ENCODE measurements at places on chromosomes 7 and 10. TPM values are rescaled to one million over a fixed set of nuclear protein-coding genes. Genes with fewer than 3 reads are reported as not detected.

DNA sequence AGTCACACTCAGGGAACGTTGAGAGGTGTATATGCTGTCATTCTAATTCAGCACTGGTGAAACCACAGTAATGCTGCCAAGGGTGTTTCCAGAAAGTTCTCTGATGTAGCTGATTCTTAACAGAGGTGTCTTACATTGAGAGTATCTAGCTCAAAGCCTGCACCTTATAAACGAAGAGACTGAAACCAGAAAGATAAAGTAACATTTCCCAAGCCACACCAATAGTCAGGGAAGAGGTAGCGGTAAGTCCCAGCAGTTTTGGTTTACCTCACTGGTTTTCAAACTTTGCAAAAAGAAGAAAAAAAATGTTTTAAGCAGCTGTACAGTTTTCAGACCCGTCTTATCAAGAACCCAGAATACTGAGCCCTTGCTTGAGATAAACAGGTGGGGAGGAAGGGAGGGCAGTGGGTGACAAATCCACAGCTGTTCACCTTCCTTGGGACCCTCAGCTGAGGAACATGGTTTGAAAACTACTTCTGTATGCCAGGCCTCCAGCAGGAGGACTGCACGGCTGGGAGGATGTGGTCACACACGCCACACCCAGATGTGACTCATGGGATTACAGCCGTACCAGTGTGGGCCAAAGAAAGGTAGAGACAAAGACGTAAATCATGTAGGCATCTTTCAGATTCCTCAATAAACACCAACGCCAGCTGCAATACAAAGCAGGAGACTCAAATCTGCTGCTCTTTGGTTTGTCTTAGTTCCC, 63.9 kb upstream of the GSDME start:
- DNase-seq = no peak

GRCh38 chr7:45461026-45461425, 113.1 kb upstream of the ADCY1 start:
- no peak for DNase-seq

- DNase-seq = no peak
Observed at GRCh38 chr7:35646289-35647023, 48.5 kb downstream of the HERPUD2 start.

DNA sequence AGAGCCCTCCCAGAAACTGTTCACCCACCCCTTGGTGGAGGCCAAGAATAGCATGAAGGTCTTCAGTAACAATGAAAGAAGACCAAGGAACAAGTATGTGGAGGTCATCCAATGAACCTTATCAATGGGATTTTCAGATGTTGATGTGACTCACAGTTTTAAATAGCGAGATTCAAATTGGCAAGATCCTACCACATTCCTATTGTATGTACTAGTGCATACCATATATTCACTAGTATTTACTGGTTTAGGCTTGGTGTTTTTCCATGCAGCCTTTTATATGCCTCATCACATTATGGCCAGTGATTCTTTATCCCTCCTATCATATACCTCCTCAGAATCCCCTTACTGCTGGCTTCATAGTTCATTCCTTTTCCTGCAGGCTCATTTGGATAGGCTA, 54.4 kb downstream of the ITGB8 start:
- no peak for DNase-seq

DNA sequence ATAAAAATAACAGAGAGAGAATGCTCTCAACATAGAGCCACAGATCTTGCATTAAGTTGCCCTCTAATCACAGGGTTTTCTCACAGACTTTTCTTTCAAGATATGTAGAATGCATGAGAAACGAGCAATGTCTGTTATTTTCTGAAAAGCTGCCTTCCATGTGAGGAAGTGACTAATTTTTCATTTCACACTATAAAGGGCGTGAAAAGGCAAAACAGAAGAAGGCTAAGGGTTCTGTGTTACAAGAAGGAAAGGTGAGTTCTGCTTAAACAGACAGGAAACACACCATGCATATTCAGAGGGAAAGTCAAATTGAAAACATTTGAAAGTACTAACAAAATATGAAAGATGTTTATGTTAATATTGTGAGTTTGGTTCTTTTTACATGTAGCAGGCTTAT, 189.2 kb downstream of the SEMA3D start:
- DNase-seq = no peak

DNA sequence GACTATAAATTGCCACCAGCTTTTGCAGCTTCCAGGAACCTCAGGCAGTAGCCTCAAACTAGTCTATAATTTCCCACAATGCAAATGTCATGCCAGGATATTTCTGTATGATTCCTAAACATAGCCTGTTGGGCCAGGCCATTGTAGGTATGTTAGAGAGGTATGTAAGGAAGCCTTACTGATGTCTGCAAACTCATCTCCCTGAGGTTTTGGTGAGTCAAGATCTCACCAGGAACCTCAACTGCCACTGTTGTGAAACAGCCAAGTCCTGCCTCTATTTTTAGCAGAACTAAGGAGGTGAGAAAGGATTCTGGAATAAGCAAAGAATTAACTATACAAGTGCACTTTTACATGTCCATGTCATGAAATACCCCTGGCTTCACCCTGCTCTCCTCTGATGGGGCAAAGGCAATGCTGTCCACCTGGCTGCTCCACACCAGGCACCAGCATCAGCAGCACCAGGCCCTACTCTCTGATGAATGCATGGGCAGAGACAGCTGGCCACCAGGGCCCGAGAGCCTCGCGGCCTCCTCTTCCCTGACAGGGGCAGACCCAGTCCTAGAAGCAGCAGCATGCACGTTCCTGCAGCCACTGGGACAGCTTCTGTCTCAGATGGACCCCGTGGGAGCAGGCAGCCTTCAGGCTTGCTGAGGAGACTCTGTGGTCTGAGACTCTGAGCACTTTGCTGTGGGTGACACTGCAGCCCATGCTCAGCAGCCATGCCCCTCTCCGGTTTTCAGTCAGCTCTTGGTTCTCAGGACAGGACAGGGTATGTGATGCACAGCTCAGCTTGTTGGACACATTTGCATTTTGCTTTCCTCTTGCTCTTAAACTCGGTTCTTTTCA, 147.3 kb downstream of the ZMYND11 start:
- no peak for DNase-seq

ASIC3 gene
- 1.1 TPM for total RNA-seq

ERVW-1 gene
- not detected for total RNA-seq

Measured in urinary bladder (tissue), 4 donors.